ENCODE measurements at places on chromosomes 16 and 17. TPM values are rescaled to one million over a fixed set of nuclear protein-coding genes. Genes with fewer than 3 reads are reported as not detected.

The CCL7 gene
- total RNA-seq = not detected

The GCGR gene
- total RNA-seq = not detected

The NLRC3 gene
- 94.6 TPM for total RNA-seq

The MT4 gene
- total RNA-seq = not detected

DNA sequence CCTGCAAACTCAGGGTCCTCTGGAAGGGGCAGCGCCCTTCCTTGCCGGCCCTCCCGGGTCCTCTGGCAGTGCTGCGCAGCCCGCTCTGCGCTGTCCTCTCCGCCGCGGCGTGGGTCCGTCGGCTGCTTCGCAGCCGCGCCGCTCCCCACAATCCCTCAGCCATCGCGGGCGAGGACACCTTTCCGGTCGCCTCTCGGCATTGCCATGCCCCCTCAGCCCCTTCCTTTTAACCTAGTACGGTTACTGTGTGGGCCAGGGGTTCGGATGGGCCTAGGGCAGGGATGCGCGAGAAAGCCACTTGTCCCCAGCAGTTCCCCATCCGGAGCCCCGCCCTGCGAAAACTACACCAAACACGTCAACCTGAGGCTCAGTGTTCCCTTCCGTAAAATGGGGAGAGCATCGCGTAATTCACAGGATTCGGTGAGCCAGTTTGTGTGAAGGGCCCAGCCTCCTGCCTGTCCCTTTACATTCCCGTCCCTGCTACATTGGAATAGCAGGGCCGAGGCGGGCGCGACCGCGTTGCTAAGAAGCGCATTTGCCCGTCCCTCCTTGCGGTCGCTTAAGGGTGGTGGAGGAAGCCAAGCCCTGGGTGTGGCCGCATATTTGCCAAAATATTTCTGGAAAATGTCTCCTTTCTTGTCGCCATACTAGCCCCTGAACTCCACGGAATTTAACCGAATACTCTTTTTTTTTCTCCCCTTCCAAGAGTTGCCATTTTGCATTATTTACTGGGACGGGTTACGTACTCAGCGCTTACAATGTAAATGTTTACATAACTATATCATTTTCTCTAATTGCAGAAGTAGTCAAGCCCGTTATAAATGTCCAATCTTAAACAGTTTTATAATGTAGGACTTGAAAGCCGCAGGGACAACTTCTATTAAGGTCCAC, 13.2 kb downstream of the COPZ2 start:
- peak; percentile 66 for DNase-seq

- no peak for DNase-seq
Observed at GRCh38 chr17:43906951-43907424, 348 bp downstream of the MPP2 start.

DNA sequence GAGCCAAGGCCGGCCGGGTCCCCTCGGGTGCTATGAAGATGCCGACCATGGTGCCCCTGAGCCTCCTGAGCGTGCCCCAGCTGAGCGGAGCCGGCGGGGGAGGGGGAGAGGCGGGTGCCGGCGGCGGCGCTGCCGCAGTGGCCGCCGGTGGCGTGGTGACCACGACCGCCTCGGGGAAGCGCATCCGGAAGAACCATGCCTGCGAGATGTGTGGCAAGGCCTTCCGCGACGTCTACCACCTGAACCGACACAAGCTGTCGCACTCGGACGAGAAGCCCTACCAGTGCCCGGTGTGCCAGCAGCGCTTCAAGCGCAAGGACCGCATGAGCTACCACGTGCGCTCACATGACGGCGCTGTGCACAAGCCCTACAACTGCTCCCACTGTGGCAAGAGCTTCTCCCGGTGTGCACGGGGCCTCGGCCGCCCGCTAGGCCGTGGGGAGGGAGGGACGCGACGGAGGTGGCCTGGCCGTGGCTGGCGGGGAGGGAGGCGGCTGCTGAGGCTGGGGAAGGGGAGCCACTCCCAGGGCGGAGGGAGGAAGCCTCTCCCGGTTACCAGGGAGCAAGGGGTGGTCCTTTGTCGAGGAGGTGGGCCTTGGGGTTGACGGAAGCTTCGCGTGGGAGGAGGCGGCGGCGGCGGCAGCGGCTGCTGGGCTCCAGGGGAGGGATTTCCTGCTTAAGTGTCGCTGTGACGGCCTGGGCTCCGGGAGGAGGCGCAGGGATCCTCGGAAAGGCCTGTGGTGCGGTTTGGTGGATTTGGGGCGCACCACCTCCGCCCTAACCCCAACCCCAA, 1.3 kb downstream of the MAZ start:
- DNase-seq = peak; percentile 95

DNA sequence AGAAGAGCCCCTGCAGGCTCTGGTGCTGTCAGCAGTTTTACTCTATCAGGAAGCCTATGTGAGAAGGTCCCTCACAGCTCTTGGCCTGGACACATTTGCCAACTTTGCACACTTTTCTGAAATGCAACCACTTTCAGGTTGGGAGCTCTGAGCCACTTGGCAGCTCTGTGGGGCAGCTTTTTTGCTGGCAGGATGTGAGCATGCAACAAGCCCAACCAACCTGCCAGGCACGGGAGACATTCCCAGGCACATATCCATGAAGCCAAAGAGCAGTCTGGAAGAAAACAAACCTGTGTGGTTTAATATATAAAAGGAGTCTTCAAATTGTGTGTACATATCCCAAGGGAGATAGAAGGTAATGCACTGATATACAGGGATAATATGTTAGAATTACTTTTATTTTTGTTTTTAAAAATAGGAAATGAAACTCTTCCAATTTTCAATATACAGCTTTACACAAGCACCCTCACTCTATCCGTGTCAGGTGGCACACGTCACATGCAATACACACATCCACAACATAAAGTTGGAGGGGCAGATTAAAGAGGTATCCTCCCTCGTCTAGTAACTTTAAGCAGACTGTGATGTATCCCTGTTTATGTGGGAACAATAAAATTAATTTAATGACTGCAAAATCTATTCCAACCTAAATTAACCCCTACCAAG, 57.4 kb upstream of the COX10 start:
- no peak for DNase-seq

GRCh38 chr17:58541249-58541648, 26.8 kb upstream of the MTMR4 start:
- DNase-seq = no peak

DNA sequence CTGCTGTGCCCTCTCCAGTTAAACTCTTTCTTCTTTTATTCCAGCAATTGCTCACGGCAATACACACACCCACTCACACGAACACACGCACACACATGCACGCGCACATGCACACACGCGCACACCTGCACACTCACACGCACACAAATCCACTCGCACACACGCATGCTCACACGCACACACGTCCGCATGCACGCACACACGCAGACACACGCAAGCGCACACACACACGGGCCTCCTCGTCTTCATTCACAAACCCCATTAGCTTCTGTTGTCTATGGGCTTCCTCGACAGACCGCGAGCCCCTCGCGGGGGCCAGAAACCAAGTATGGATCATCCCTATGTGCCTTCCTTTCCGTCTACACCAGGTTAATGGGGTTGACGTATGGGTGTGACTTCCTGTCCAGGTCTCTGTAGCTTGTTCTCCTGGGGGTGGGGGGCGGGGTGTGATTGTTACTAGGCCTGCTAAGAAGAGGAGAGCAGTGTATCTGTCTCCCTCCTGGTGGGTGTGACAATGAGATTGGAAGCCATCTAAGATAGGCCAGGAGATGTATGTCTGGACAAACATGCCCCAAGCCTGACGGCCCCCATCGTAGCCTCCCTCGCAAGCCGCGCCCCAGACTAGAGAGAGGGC, 670 bp upstream of the CTF1 start:
- DNase-seq = no peak

GRCh38 chr17:13597723-13598347, 3.9 kb downstream of the HS3ST3A1 start:
- DNase-seq = peak; percentile 46

- no peak for DNase-seq
Observed at GRCh38 chr16:49332589-49333258, 40.9 kb upstream of the C16orf78 start.

DNA sequence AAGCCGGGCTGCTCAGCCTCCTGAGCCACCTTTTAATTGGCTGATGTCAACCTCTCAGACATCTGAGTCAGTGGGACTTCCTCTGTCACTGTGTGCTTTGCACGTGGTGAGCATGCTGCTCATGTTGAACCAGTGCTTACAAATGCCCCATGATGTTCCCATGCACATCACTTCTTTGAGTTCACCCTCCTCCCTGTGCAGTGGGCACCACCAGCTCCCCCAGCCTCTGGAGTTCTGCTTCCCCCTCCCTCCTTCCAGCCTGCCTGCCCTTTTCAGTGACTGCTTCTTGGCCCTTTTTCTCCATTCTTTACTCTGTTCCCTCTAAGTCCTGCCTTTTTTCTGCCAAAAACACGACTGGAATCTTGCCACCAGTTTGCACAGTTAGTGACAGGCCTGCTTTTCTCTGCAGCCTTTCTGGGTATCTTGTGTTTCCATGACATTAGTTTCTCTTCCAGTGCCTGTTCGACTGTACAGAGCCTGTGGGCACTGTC, 41.6 kb downstream of the USP10 start:
- DNase-seq = no peak

DNA sequence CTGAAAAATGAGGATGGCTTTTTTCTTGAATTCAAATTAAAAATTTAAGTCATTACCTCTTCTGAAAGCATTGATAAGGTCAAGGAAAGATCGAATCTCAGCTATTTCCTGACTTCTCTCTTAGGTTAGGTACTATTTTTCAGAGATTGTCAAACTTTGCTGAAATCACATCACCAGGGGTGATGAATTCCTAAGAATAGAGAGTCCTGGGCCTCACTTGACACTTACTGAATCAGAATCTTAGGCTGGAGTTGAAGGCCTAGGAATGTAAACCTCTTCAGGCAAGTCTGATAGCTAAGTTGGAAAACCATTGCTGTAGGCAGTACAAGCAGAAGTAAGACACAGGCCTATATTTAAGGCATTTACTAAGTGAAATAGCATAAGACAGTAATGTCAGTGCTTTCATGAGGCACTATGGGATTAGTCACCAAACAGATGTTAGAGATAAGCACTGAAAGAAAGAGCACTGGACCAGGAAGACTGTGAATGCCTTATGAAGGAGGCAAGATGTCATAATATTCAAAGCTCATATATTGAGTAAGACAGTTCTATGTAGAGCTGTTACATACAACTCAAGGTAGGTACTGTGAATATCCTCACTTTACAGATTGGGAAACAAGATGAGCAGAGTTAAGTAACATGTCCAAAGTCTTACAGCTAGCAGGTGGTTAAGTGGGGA, 21.5 kb downstream of the DCAF7 start:
- no peak for DNase-seq

DNA sequence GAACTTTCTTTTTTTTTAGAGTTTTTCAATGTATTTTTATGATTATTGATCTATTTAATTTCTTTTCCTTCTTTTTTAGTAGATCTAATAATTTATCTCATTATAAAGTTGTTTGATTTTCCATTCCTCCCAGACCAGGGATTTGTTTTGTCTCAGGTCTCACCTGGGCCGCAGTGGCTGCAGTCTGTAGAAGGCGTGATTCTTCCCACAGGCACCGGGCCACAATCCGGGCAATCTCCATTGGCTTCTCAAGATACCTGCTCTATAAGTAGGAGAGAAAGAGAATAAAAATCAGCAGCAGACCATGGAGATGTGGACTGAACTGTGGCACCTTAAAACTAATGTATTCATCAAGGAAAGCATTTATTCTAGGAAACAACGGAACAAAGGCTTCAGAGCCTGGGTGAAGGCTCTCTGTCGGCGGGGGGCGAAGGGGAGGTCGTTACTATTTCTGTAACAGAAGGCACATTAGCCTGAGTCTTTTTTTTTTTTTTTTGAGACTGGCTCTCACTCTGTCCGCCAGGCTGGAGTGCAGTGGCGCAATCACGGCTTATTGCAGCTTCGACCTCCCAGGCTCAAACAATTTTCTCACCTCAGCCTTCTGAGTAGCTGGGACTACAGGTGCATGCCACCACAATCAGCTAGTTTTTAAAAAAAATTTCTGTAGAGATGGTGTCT, 42.7 kb downstream of the STAT3 start:
- no peak for DNase-seq

DNA sequence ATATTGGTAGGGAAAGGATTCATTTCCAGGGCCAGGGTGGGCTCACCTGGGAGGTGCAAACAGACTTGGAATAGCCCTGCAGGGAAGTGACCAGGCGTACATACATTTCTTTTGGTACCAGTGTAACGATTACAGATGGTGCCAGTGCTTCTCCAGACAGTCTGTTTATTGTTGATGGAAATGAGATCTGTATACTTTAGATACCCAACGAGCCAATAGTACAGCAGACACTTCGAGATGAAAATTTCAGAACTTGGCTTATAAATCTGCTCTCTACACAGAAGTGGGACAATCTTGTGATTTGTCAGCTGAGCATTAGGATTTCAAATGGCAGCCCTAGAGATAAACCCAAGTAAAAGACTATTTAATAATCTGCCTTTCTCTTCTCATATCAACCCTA, 57.9 kb downstream of the HS3ST2 start:
- DNase-seq = no peak

GRCh38 chr17:48840441-48840840, 9.6 kb downstream of the CALCOCO2 start:
- no peak for DNase-seq

- DNase-seq = no peak
Observed at GRCh38 chr16:62545039-62545438, 508.8 kb upstream of the CDH8 start.

DNA sequence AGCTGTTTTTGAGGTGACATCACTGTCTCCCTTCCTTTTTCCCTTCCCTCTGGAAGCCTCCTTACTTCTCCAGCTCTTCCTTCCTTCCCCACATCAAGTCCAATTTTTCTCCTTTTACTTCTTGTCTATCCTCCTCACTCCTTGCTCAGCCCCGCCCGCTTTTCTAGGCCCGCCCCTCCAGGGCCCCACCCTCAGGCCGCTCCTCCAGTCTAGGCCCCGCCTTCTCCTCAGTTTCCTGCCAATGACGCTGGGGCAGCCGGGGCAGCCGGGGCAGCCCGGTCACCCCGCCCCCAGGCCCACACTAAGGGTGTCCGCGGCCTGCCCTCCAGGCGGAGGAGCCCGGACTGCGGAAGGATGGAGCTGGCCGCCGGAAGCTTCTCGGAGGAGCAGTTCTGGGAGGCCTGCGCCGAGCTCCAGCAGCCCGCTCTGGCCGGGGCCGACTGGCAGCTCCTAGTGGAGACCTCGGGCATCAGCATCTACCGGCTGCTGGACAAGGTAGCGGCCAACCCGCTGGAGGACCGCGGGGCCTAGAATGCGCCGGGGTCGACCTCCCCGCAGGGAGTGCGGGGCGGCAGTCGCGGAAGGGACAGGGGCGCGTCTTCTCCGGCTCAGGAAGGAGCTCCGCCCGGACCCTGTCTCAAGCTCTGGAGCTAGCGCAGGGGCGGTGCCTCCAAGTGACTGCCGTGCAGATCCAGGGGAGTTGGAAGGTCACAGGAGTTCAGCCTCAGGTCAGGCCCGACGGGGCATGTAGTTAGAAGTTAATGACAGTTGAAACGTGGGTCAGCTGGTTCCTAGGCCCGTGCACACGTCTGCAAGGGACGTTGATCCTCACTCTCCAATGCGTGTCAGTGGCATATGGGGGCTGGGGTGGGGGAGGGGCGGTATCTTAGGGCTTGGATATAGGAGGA, at the start of gene PCTP:
TSS of gene PCTP (plus strand) at position 302 of the 908 bp plus-strand sequence. CDS start at position 355, 53 bp downstream.
- DNase-seq = peak; percentile 91
